ENCODE measurements at places on chromosomes 12 and 14.

DNA sequence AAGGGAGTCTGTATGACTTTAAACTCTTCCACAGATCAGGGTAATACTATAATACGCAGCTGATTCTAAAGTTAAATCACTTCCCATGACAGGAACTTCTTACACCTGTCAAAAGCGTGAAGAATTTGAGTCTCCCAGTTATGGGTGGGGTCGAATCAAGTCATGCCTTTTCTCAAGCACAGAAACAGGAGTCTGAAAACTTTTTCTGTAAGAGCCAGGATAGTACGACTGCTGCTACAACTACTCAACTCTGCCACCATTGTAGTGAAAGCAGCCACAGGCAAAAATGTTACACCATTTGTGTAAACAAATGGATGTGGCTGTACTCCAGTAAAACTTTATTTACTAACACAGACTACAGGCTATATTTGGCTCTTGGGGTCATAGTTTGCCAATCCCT is 90.3 kb downstream of the DUSP6 start:
- DNase-seq, result no peak

GRCh38 chr12:130791629-130792028 is 47.4 kb downstream of the STX2 start:
- no peak for DNase-seq

GRCh38 chr12:27085654-27086053 is 3.3 kb upstream of the C12orf71 start:
- no peak for DNase-seq

DNA sequence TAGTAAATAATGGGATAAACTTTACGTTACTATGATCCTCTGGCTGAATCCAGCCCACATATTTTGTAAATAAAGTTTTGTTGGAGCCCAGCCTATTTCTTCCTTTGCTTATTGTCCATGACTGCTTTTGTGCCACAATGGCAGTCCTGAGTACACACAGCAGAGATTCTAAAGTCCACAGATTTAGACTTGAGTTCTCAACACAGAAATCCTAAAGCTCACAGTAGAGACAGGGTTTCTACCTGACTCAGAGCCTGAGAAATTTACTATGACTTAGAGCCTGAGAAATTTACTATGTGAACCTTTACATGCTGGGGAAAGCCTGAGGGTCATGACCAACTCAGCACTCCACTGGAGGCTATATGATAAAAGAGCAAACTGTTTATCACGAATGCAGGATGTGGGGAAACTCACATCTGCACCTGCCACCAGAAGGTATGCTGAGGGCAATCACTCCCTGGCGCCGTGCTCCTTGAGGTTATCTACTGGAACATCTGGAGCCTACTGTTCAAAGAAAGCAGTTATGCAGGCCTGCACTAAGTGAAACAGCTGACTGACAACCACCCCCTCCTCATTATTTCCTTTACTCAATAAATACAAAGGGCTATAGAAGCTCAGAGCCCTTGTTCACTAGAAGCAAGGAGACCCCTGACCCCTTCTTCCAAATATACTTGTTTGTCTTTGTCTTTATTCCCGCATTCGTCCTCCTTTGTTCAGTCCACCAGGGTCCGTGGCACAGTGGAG is 52.6 kb upstream of the BICD1 start:
- DNase-seq, result no peak

DNA sequence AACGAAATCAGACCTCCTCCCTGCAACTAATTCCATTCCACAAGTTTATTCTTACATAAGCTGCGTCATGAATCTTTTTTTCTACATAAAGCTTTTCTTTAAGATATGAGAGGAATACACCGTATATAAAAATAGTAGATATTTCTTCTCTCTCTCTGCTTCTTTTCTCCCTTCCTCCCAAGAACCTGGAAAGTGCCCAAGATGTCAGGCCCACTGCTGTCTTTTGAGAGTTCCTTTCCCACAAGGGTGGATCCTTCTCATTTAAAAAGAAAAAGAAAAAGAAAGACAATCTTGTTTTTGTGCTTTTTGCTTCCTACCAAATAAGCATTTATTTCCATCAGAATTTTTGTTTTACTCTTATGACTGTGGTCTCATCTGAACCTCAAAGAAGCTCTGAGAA is 11.0 kb downstream of the TESPA1 start:
- DNase-seq, result no peak

DNA sequence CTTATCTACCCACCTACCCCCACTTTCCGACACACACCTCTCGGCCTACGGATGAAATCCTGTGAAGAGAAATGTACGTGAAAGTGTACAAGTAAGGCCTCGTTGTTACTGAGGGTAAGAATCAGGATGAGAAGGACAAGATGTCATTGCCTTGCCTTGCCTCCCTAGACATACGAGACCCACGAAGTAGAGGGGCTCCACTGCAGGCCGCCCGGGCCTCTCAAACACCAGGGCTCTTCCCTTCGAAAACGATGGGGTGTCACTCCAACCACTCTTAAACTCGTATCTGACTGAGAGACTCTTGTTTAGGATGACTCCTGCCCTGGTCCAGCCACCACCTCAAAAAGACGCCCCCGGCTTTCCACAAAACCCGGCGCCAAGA is 498 bp downstream of the RACGAP1 start:
- no peak for DNase-seq

- DNase-seq, result no peak
Measured at GRCh38 chr14:36035675-36036074, 140.8 kb downstream of the PTCSC3 start.

- no peak for DNase-seq
Measured at GRCh38 chr14:31386271-31386670, 34.1 kb downstream of the HEATR5A start.

DNA sequence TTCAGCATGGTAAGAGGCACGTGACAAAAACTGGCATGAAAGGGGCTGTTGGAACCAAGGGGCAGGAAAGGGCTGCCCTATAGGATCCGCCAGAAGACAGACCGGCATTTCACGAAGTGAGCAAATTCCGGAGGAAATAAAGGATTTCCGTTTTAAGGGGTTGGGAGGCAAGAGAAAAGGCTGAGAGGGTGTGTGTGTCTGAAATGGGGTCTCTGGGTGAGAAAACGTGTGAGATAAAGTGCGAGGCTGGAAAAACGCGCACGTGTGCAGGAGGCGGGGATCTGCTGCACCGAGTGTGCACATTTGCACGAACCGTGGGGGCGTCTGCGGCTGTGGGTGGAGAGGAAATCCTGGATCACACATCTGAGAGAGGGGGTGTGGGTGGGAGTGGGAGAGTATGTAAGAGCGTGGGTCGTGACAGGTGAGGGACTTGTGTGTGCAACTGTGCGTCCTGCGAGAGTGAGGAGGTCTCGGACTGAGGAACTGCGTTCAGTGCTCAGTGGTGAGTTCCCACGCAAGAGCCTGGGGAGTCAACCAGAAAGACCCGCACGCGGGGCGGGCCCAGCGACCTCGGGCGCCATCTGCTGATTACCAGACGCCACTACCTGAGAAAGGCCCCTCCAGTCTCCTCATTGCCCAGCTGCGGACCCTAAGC is 37.0 kb upstream of the P2RX7 start:
- DNase-seq, result peak; percentile 49
